ENCODE measurements at places on chromosomes 7 and 10.

DNA sequence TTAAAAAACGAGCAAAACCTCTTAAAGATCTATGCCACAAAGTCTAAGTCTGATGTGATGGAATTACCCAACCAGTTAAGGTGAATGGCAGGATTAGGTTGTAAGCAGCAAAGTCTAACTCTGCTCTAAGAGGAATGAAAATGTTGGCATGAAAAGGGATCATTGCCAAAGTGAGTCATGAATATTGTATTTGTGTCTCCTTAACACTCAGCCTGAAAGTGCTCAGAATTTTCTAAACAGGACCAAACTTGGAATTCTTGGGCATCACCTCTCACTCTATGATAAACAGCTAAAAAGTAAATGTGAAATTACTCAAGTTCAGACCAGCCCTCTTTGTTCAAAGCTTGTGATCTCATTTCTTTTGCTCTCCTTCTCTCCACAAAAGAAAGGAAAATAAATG is 27.0 kb downstream of the PPP1R3A start:
- no peak for DNase-seq

- DNase-seq: no peak
Measured at GRCh38 chr7:45203036-45203435, 45.4 kb downstream of the RAMP3 start.

GRCh38 chr7:134750083-134751062 is 29.1 kb upstream of the CALD1 start:
- peak; percentile 19 for DNase-seq

DNA sequence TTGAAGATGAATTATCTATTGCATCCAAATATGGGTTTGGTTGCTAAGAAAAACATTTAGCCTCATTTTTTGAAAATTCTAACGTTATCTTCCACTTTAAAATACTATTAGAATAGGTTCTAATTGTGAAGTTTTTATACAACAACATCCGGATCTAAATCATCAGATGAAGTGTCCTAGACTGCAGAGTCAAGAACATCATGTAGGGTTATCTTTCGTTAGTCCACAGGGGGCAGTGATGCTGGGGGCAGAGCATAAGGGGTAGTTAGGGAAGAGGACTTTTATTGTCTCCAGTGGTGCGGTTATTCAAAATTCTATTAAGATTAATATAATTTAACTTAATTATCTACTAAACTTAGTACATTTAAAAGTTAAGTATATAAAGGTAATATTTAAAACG is 990.6 kb upstream of the PHF14 start:
- no peak for DNase-seq

GRCh38 chr10:124643330-124644009 is 100.7 kb downstream of the FAM53B start:
- DNase-seq: no peak

- no peak for DNase-seq
Measured at GRCh38 chr10:113438652-113439051, 114.2 kb upstream of the HABP2 start.

DNA sequence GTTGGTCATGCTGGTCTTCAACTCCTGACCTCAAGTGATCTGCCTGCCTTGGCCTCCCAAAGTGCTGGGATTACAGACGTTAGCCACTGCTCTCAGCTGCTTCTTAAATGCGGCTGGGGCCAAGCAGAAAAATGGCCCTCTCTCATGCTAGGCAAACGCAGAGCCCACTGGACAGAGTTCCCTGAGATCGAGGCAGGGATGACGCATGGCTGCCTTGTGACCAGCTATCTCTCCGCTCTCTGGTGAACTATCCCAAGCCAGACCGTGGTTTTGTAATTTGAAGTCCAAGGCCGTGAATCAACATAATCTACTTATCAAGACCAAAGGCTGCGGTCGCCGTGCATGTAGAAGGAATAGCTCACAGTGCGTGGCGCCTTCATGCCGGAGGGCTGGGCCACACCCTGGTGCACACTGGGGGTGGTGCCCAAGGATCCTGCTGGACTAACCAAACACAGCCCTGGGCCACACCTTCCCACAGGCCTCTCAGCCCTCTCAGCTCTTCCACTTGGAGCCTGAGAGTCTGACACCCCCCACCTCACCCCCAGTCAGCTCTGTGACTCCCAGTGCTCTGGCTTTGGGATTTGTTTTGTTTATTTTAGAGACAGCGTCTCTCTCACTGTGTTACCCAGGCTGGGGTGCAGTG is 88.1 kb upstream of the CUX1 start:
- DNase-seq: peak; percentile 66

- DNase-seq: no peak
Measured at GRCh38 chr7:156907656-156908055, 14.7 kb upstream of the LMBR1 start.

GRCh38 chr7:90900628-90901356 is 304.7 kb downstream of the CDK14 start:
- no peak for DNase-seq

GRCh38 chr7:110593355-110593754 is 497.6 kb upstream of the LRRN3 start:
- no peak for DNase-seq

- no peak for DNase-seq
Measured at GRCh38 chr10:62961951-62962523, 145.9 kb upstream of the EGR2 start.

- DNase-seq: no peak
Measured at GRCh38 chr10:130387936-130388580, 251.9 kb downstream of the GLRX3 start.

- no peak for DNase-seq
Measured at GRCh38 chr10:14278533-14278932, 52.2 kb downstream of the FRMD4A start.

GRCh38 chr10:100802607-100803006 is 57.2 kb downstream of the PAX2 start:
- no peak for DNase-seq

GRCh38 chr7:129095258-129095657 is 40.3 kb upstream of the TNPO3 start:
- DNase-seq: no peak

DNA sequence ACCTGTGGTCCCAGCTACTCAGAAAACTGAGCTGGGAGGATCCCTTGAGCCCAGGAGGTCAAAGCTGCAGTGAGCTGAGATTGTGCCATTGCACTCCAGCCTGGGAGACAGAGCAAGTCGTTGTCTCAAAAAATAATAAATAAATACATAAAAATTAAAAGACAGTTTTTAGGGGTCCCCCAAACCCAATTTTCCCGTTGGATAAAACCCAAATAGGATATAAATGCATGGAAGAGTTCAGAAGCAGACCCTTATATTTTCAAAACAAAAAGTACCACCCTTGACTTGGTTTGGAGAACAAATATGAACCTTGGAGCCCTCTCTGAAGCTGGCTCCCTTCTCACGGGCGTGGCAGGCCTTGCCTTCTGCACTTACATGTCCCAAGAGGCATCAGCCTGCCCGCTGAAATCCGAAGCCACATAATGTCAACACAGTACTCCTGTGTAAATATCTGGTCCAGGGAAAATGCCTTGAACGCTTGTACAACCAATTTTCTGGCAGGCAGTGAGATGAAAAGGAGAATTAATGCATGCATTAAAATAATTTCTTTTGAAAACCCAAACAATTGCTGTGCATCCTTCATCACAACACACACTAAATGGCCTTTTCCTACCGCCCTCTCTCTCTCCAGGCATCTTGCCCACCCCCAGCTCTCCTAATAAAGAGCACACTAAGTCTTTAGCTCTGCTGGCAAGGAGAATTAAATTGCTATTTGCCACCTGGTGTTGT is 46.4 kb upstream of the PARD3 start:
- DNase-seq: no peak

DNA sequence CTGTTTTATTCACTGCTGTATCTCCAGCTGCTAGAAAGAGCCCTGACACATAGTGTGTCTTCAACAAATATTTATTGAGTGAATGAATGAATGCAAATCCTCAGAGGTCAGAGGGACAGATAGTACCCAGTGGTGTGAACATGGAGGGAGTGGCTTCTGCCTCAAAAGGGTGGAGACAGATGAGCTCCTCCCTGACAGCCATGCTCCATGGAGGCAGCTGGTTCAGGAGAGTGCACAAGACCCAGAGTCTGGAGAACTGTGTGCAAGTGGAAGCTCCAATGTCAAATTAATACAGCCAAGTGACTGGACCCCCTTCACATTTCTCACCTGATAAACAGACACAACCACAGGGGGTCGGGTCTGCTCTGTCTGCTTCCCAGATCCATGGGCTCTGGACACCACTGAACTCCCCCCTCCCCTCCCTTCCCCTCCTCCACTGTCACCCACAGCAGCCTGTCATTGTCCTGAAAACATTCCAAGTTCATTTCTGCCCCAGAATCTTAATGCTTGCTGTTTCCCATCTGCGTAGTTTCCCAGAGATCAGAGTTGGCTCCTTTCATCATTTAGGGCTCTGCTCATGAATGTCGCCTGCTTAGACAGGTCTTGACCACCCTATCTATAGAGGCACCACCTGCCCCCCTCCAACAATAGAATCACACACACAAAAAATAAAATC is 312.9 kb upstream of the PODXL start:
- DNase-seq: no peak

- no peak for DNase-seq
Measured at GRCh38 chr7:28862595-28863272, 95.4 kb downstream of the TRIL start.

- no peak for DNase-seq
Measured at GRCh38 chr7:158128572-158128971, 459.1 kb downstream of the PTPRN2 start.

DNA sequence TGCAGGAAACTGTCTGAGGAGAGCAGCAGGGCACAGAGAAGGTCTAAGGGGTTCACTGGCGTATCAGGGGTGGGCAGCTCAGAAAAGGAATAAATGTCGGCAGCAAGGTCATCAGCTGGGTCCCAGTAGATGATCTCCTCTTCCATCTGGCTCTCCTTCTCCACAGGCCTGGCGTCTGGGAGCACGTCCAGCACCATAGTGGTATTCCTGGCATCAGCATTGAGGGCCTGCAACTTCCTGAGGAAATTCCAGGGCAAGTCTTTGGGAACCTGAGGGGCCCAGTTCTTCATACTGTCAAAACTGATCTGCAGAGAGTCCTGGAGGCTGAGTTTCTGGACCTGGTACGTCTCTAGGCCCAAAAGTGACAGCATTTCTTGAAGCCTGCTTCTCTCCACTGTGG is 9.6 kb upstream of the MRPS24 start:
- no peak for DNase-seq

- DNase-seq: no peak
Measured at GRCh38 chr7:41628901-41629300, 74.0 kb downstream of the INHBA start.

DNA sequence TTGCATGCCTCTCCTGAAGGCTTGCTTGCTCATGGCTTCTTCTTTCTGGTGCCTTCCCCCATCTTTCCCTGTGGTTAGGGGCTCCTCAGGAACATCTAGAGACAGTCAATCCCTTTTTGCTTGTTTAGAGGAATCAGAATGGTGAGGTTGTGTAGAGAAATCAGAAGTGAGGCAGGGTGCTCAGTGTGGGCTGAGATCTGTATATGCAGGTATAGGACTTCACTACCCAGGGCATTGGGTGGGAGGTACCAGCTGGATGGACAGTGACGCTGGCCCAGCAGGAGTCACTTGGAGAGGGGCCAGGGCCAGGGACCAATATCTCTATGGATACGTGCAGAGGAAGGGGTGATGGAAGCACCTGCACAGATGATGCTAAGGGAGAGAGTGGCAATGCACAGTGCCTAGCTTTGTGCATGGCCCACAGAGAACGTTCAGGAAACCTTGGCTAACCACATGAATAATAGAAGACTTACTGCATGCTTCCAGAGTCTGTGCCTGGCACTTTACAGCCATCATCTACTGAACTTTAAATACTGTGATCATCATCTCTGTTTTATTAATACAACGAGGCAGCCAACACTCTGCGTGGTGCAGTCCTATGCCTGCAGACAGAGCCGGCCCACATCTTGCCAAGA is 255.2 kb downstream of the ABCA13 start:
- DNase-seq: no peak

DNA sequence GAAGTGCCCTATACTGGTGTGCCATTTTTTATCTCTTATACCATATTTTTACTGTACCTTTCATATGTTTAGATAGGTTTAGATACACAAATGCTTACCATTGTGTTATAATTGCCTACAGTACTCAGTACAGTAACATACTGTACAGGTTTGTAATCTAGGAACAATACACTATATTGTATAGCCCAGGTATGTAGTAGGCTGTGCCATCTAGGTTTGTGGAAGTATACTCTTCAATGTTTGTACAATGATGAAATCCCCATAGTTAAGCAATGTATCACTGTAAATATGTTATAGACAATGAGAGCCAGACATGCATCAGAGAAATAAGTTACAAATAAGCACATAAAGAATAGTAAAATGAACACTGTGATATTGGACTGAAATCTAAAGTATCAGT is 109.1 kb downstream of the IQUB start:
- no peak for DNase-seq

All from SK-N-DZ (cell line).